Ascending aorta (tissue), 2 donors: ENCODE measurements at places on chromosomes 4 and X. TPM values are rescaled to one million over a fixed set of nuclear protein-coding genes. Genes with fewer than 3 reads are reported as not detected.

Gene FAM53A
- total RNA-seq: not detected

Gene KDR
- 22.9 TPM for total RNA-seq

DNA sequence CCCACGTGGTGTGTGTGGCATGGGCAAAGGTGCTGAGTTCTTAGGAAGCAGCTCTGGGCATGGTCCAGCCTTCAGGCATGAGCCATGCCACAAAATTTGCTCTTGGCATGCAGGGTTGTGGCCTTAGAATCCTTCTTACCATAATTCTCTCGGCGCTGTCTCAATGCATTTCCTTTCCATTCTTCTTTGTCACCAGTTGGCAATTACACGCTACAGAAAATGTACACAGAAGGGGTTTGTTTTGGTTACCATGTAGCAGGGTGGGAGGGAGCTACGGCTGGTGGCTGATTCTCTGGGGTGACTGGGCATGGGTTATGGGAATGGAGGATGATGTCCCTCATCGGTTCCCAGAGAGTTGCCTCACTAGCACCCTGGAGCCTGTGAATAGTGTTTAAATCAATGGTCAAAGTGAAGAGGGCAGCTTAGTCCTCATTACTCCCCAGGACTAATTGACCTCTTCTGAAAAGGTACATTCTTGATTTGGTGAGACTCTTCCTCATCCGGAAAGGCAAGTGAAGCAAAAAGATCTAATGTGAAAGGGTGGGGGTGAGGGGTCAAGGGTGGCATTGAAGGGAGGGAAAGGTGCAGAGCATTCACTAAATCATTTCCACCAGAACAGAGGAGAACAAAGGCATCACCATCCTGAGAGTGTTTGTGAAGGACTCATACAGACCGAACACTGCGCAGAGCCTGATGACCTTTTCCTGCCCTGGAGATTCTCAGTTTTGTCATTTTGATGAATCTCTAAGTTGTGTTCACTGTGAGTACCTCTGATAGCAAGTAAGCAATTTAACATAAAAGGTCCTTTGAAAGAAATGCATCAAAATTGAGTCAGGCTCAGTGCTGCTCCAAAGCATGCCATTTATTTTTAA lies 199.8 kb upstream of the SFRP2 start:
- DNase-seq: no peak

DNA sequence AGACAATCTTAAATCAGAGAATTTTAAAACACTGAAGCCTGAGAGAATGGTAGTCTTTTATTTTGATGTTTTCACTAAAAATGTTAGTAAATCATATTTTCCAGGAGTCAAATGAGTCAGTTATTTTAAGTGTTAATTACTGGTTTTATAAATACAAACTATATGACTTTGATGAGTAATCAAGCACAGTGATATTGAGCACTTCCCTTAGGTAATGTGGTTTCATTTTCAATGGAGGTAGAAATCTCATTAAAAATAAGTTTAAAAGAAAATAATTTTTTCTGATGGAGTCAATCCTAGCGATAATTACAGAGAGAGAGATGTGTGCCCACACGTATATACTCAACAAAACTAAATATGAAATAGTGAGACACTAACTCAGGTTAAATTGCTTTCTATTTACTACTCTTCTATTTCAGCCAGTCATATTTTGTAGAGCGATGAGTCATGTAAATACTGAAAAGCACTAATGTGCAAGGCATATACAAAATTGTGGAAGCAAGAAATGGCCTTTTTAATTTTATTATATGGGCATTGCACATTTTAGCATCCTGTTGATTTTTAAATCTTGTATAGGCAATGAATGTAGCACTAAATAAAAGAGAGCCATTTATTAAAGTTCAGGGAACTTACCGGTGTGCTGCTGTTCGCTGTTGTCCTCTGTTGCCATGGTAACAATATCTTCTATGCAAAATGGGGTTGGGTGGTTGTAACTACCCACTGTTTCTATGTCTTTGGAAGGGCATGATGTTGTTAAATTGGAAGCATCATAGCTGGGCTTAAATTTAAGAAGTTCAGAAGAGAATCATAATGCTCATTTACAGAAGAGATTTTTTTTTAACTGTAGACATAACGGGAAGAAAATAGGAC lies 513.7 kb downstream of the TLL1 start:
- DNase-seq: no peak

DNA sequence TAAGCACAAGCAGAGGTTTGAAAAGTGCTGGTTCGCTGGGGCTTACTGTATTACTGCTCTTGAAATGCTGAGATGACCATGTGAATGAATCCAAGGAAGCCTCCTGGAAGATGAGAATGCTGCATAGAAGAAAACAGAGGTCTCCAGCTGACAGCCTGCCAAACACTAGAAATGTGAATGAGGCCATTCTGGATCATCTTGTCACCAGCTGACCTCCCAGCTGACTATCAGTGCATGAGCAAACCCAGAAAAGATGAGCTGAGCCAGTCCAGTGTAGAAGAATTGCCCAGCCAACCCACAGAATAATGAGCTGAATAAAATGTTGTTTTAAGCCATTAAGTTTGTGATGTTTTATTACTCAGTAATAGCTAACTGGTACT lies 49.1 kb upstream of the DYNLT3 start:
- no peak for DNase-seq

- no peak for DNase-seq
These were observed 124.2 kb upstream of the MBNL3 start for GRCh38 chrX:132612821-132613564.

GRCh38 chr4:71680706-71681105 lies 103.2 kb downstream of the GC start:
- no peak for DNase-seq

DNA sequence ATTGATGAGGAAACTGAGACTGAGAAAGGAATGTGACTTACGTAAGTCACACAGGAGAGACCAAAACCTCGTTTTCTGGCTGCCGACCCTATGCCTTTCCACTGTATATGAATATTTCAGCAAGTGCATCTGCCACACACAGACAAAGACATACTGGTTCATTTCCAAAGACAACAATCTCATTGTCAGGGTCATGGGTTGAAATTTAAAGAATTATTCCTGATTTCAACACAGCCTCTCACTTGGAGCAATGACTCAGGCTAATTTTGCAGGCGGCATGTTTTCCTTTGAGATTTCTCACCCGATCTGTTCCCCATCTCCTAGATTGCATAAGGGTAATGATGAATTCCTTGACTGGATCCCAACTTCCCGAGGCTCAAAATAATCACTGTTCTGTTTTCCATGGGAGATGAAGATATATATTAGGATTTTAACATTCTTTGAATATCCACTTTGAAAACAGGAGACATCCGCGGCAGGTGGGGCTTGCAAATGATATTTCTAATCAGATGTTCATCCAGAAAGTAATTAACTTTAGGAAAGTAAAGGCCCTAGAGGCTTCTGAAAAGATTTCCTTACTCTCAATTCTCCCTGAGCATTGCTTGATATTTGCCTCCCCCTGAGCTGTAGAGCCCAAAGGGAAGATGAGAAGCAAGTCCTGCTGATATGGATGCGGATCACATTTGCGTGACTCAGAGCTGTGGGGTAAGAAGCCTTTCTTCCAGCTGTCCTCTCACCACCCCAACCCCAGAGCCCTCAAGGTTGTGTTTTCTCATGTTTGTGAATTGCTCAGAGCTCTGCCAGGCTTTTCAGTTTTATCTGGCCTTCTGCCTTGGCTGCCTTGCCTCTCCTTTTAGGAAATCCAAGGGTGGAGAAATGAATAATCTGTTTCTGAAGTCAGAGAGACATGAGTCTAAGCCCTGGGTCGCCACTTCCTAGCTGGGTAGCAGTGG lies 361.1 kb upstream of the BOD1L1 start:
- peak; percentile 83 for DNase-seq

GRCh38 chrX:148588649-148589310 lies 88.4 kb downstream of the AFF2 start:
- no peak for DNase-seq

DNA sequence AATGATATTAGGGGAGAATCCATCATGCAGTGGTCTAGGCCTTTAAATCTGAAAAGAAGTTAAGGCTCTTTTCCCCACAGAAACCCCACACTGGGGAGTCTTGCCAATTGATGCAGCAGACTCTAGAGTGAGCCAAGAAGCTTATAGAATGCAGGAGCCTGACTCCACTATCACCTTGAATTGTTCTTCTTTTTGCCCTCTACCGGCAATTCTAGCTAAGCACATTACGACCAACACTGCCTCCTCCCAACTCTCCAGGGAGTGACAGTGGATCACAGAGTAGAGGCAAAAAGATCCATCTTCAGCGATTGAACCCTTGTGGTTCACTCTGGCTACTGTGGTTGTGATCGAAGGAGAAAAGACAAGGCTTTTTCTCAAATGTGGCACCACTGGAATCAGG lies 331.5 kb downstream of the NKX6-1 start:
- no peak for DNase-seq

- no peak for DNase-seq
These were observed 97.3 kb downstream of the EMCN start for GRCh38 chr4:100420571-100420970.

- DNase-seq: no peak
These were observed 13.2 kb upstream of the IRF2 start for GRCh38 chr4:184487503-184487902.
